ENCODE measurements at places on chromosomes 5 and 9. TPM values are rescaled to one million over a fixed set of nuclear protein-coding genes. Genes with fewer than 3 reads are reported as not detected.

- DNase-seq, result peak; percentile 47
These were observed 168.8 kb downstream of the RAPGEF6 start for GRCh38 chr5:131466171-131466766.

DNA sequence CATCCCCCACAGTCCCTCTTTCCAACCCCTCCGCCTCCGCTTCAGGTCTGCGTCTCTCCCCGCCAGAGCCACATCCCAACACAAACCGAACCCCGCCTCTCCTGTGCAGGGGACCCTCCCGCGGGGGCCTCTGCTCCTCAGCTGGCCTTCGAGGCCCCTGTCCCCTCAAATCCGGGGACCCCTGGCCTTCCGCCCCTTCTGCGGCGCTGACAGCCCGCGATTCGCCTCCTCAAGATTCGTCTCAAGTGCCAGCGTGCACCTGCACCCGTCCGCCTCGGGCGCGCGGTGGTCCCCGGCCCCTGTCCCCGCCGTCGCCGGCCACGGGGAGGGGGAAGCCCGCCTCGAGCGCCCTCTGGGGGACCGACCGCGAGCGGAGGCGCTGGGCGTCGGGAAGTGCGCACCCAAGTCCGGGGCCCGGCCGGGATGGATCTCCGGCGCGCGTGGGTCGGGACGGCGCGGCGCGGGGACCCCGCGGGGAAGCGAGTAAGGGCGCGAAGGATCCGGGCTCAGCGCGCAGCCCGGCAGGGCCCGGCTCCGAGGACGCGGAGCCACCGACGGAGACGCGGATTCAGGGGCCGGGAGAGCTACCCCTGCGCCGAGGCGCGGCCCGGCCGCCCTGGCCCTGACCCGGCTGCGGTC lies 623 bp downstream of the FLT4 start:
- DNase-seq, result no peak

The ZFP37 gene
- total RNA-seq, result 1.6 TPM

The MELK gene
- total RNA-seq, result 19.0 TPM

The FAM221B gene
- not detected for total RNA-seq

DNA sequence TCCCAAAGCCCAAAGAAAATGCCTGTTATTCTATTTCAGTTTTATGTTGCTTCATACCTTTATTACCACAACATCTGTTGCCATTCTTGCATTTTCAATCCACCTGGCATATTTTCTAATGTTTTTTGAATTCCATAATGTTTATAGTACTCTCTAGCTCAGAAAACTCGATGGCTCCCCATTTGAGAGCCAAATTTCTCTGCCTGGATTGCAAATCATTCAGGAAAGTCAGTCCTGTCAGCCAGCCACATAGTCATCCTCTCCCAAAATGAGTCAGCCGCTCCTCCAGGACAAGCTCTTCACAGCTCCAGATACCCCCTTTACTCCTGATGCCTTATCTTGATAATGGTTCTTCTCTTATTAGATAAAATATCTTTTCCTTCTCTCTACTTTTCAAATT lies 78.2 kb upstream of the ADCY2 start:
- DNase-seq, result no peak

- DNase-seq, result peak; percentile 21
These were observed 69.4 kb upstream of the NFIB start for GRCh38 chr9:14383294-14383693.

The ADAMTS13 gene
- 1.3 TPM for total RNA-seq

GRCh38 chr9:137707361-137707760 lies 88.6 kb downstream of the EHMT1 start:
- no peak for DNase-seq

The PIP5K1B gene
- total RNA-seq, result under 0.01 TPM

- DNase-seq, result peak; percentile 81
These were observed at the start of gene COL27A1 for GRCh38 chr9:114155263-114155994. Gene COL27A1 (plus strand): TSS chr9:114155537. CDS start chr9:114155951, 414 bp downstream.
